ENCODE measurements at places on chromosomes 2 and 18.
A peak's percentile ranks its signal among the peaks of the same experiment; 100 is the strongest.

- DNase-seq: no peak
- no peaks in the 10 kb centered on the region for H3K27me3 ChIP-seq
- H3K27ac ChIP-seq: no peak overlapping the region
- H3K36me3 ChIP-seq: no peaks in the 10 kb centered on the region
Observed at GRCh38 chr2:107102176-107102575, 216.2 kb upstream of the ST6GAL2 start.

- DNase-seq: no peak
- H3K4me1 ChIP-seq: no peaks in the 10 kb centered on the region
- no peaks in the 10 kb centered on the region for H3K36me3 ChIP-seq
- H3K27me3 ChIP-seq: no peaks in the 10 kb centered on the region
- H3K4me3 ChIP-seq: no peak overlapping the region
- H3K27ac ChIP-seq: no peak overlapping the region
Observed at GRCh38 chr2:37833423-37833822, 91.7 kb upstream of the RMDN2 start.

DNA sequence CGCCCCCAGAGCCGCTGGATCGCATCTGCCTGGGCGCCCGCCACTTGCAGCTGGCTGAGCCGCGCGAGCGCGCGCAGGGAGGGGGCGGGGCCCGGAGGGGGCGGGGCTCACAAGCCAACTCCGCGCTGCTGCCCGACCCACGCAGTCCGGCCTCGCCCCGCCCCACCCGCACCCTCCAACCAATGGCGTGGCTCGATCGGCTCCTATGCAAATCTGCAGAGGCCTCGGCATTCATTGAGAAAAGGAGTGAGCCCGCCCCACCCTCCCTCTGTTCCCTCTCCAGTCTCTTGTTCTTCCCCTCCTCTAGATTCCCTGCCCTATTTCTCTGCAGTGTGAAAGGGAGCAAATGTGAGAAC lies at the start of gene ALK:
ALK (minus strand) TSS at position 27 of the 356 bp plus-strand sequence. CDS start 927 bp downstream, outside the sequence.
- DNase-seq: peak; percentile 95
- peak within 1 kb of the TSS; percentile 63 for H3K4me3 ChIP-seq
- H3K27me3 ChIP-seq: no peaks in the 10 kb centered on the region
- H3K36me3 ChIP-seq: no peaks in the 10 kb centered on the region

DNA sequence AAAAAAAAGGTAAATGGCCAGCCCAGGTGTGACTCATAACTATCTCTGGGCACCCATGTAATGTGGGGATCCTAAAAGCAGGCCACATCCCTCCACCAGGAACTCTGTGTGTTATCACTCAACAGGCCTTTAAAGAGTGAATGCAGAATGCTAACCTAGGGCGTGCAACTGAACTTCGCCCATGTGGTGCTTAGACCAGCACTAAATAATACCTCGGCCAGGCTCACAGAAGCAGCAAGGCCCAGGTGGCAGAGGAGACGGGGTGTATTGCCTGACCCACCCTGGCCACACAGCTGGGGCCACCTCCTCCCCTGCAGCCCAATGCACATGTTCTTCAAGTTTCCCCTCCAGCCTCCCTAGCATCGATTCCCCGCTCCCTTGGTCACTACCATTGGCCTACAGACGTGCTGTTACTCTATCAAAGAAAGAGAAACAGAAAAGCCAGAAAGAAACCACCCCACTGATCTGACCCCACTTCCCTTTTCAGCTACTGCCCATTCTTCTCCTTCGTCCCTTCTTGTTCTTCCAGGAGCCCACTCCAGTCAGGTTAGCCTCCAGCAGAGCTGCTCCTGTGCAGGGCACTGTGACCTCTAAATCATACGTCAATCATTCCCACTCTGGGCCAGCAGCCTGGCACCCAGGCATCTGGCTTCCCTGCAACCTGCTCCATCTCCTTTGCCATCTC lies 22.0 kb downstream of the FAM178B start:
- H3K27me3 ChIP-seq: no peaks in the 10 kb centered on the region
- no peak for DNase-seq
- H3K36me3 ChIP-seq: no peaks in the 10 kb centered on the region
- no peak overlapping the region for H3K27ac ChIP-seq
- peaks cover 7% of the 10 kb centered on the region for H3K4me1 ChIP-seq
- H3K4me3 ChIP-seq: no peak overlapping the region

DNA sequence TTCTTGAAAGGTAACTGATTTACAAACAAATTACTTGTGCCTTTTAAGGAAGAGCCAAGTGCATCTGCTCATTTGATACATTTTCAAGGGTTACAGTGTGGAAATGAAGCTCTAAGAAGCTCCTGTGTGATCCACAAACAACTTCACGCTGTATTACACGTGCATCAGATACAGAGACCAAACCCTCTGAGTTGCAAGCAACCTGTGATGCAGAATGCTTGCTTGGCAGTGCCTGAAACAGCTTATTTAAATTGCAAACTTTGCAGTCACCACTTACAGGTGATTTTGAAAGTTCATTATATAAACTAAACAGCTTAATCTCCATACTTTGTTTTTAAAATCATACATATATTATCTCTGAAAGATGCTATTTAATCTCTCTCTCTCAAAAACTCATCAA lies 50.1 kb downstream of the ZEB2 start:
- DNase-seq: no peak
- H3K36me3 ChIP-seq: no peaks in the 10 kb centered on the region
- H3K27me3 ChIP-seq: no peaks in the 10 kb centered on the region
- no peak overlapping the region for H3K27ac ChIP-seq
- no peak overlapping the region for H3K4me3 ChIP-seq

DNA sequence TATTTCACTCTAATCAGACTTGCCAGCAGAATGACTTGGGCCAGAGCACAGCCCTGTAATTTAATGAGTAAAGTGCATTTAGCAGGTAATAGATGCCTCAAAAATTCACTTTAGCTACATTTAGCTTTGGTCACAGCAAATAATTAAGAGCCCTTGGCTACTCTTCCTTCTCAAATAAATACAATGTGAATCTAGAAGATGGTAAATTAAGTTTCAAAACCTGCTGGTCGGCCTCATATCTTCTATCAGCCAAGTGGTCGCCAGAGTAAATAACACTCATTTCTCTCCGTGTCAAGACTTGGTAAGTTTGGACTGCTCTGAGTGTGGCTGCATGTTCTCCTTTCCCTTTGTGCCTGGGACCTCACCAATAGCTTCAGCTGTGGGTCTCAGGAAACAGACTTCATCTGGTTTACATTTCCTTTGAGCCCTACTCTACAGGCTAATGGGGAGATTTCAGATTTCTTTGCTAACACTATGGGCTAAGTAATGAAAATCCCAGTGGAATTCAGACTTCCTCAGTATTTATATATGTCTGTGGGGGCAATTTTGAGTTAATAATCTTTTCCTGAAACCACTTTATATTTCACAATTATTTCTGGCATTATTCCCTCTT lies 375.8 kb downstream of the RBM43 start:
- no peaks in the 10 kb centered on the region for H3K27me3 ChIP-seq
- DNase-seq: no peak
- H3K4me3 ChIP-seq: no peak overlapping the region
- H3K27ac ChIP-seq: no peak overlapping the region
- H3K4me1 ChIP-seq: no peaks in the 10 kb centered on the region
- H3K36me3 ChIP-seq: no peaks in the 10 kb centered on the region

- H3K4me3 ChIP-seq: no peak overlapping the region
- H3K4me1 ChIP-seq: peaks cover 5% of the 10 kb centered on the region
- H3K36me3 ChIP-seq: no peaks in the 10 kb centered on the region
- H3K27me3 ChIP-seq: no peaks in the 10 kb centered on the region
- DNase-seq: no peak
- H3K27ac ChIP-seq: no peak overlapping the region
Observed at GRCh38 chr18:56913941-56914340, 232.9 kb upstream of the BOD1L2 start.

- no peak overlapping the region for H3K4me3 ChIP-seq
- no peaks in the 10 kb centered on the region for H3K4me1 ChIP-seq
- H3K27ac ChIP-seq: no peak overlapping the region
- H3K36me3 ChIP-seq: no peaks in the 10 kb centered on the region
- DNase-seq: no peak
Observed at GRCh38 chr2:155679647-155680046, 652.9 kb downstream of the NR4A2 start.

- no peak overlapping the region for H3K27ac ChIP-seq
- no peaks in the 10 kb centered on the region for H3K36me3 ChIP-seq
- no peaks in the 10 kb centered on the region for H3K27me3 ChIP-seq
- no peaks in the 10 kb centered on the region for H3K4me1 ChIP-seq
Observed at GRCh38 chr2:76506538-76506937, 795.8 kb upstream of the GCFC2 start.

All from neuronal stem cell (in vitro differentiated cells).